ENCODE measurements at places on chromosomes 11 and 22.

DNA sequence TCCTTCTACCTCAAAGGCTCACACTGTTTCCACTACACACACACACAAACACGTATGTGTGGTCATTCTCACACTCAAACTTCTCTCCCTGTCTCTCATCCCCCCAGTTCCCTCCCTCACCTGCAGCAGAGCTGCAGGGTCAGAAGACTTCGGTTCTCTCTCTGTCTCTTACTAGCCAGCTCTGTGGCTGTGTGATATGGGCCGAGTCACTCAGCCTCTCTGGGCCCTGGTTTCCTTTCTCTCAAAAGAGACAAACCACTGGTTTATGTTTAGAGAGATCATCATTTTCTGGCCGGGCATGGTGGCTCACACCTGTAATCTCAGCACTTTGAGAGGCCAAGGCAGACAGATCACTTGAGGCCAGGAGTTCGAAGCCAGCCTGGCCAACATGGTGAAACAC lies 21.1 kb downstream of the TSPAN18 start:
- no peak for DNase-seq

GRCh38 chr11:134657631-134658030 lies 245.6 kb upstream of the B3GAT1 start:
- DNase-seq, result no peak

GRCh38 chr11:266676-267439 lies 11.3 kb upstream of the NLRP6 start:
- no peak for DNase-seq

- peak; percentile 99 for DNase-seq
Measured at GRCh38 chr11:17077520-17078401, at the start of gene RPS13. Gene RPS13 (minus strand): TSS chr11:17077667. CDS start chr11:17077641, 26 bp downstream.

GRCh38 chr11:71930556-71931244 lies 1.9 kb downstream of the RNF121 start:
- DNase-seq, result peak; percentile 39

DNA sequence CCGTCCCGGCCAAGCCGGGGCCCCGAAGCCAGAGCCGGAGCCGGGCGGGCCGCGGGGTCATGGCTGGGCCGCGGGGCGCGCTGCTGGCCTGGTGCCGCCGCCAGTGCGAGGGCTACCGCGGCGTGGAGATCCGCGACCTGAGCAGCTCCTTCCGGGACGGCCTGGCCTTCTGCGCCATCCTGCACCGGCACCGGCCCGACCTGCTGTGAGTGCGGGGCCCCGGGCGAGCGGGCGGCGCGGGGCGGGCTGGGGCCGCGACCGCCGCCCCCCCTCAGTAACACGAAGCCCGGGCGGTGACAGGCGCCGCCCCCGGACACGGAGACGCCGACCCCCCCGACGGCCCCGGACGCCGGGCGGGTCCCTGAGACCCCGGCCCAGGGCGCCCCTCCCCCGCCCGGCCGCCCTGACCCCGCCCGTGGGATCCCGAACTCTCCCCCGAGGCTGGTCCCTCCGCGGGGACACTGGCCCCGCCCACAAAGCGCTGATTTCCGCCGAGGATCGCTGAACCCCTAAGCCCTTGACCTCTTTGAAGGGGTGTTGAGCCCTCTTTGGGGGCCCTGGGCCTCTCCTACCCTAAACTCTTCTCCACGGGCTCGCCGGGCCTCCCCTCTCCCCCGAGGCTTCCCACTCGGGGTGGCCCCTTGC lies 389 bp downstream of the MICALL1 start:
- no peak for DNase-seq

DNA sequence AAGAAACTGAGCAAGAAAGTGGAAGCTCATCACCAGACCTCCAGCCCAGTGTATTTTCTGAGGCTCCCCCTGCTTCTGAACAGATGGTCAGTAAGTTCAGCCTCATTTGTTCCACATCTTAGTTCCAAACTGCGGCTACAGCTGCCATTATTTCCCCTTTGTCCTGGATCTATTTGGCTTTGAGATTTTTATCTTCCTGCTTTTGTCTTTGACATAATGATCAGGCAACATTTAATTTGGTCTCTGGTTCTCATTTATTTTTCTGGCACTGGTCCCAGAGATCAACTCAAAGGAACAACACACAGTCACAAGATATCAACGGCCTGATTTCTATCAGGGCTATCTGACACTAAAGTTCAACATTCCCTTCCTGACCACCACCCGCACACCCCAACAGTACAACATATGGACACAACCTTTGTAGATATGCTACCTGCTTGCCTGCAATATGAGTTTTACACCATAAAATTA lies 137.5 kb downstream of the FAM76B start:
- DNase-seq, result no peak

DNA sequence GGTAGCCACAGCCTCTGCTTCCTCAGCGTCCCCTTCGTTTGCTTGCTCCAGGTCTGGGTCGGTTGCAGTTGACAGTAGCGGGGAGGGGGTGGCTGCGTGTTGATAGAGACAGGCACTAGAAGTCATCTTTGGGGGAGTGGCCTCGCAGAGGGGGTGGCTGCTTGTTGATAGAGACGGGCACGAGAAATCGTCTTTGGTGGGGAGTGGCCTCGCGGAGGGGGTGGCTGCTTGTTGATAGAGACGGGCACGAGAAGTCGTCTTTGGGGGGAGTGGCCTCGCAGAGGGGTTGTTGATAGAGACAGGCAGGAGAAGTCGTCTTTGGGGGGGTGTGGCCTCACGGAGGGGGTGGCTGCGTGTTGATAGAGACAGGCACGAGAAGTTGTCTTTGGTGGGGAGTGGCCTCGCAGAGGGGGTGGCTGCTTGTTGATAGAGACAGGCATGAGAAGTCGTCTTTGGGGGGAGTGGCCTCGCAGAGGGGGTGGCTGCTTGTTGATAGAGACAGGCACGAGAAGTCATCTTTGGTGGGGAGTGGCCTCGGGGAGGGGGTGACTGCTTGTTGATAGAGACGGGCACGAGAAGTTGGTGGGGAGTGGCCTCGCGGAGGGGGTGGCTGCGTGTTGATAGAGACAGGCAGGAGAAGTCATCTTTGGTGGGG lies 328.3 kb downstream of the TBC1D22A start:
- DNase-seq, result peak; percentile 64

GRCh38 chr11:130629039-130629438 lies 180.6 kb downstream of the ADAMTS15 start:
- DNase-seq, result no peak

- DNase-seq, result peak; percentile 54
Measured at GRCh38 chr11:121762820-121763219, 310.1 kb upstream of the SORL1-AS1 start.

- no peak for DNase-seq
Measured at GRCh38 chr11:71505781-71506180, 21.3 kb upstream of the KRTAP5-7 start.

GRCh38 chr11:40230821-40231220 lies 1228.6 kb downstream of the LRRC4C start:
- DNase-seq, result no peak

DNA sequence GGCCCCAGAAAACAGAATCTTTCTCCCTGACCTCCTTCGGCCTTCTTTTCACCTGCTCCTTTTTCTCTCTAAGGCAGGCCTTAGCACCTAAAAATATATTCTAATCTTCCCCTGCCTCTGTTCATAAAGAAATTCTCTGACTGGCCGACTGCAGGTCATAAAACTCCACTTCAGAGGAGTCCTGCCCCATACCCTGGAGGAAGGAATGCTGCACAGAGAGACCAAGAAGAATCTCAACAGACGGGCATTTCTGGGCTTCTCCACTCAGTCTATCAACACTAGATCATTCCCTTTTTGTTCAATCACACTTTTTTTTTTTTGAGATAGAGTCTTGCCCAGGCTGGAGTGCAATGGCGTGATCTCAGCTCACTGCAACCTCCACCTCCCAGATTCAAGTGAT lies 19.7 kb upstream of the PGA3 start:
- DNase-seq, result no peak

DNA sequence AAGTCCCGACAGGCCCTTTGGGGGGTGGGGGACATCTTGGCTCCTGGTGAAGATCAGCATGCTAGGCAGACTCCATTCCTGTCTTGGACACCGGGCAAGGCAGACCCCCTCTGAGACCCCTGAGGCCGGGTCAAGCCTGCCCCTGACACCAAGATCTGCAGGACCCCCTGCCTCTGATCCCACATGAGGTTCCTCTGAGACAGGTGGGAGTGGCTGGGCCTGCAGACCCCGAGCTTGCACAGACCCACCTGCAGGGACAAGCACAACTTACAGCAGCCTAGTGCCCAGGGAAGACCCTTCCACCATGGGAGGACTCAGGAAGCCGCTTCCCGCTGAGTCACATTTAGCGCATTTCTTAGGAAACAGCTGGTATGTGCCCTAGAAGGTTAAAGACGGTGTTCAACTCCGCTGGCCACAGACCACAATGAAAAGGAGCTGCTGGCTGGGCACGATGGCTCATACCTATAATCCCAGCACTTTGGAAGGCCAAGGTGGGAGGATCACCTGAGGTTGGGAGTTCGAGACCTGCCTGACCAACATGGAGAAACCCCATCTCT lies 15.5 kb downstream of the ARVCF start:
- DNase-seq, result peak; percentile 16

DNA sequence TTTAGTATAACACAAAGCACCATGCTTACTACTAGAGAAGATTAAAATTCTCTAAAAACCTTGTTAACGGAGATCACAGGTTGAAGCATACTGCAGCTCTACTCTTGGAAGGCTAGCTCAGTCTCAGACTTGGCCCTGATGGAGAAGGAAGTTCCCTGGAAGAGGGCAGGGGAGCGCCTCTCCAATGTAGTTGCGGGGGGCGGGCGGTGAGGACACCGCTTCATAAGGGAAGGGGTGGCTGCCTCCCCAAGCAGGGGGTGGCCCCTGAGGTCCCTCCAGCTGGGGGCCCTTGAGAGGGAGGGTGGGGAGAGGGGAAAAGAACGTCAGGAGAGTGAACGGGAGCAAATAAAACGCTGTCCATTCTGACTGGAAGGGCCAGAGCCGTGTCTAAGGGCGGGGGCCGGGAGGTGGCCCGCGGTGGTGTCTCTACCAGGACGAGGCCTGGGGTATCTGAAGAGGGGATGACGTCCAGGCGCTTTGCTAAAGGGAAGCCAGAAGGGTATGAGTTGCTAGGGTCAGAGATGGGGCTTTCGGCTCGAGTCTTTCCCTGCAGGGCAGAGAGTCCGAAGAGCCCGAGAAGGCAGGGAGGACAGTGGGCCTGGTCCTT lies 553 bp upstream of the USP47 start:
- peak; percentile 51 for DNase-seq

DNA sequence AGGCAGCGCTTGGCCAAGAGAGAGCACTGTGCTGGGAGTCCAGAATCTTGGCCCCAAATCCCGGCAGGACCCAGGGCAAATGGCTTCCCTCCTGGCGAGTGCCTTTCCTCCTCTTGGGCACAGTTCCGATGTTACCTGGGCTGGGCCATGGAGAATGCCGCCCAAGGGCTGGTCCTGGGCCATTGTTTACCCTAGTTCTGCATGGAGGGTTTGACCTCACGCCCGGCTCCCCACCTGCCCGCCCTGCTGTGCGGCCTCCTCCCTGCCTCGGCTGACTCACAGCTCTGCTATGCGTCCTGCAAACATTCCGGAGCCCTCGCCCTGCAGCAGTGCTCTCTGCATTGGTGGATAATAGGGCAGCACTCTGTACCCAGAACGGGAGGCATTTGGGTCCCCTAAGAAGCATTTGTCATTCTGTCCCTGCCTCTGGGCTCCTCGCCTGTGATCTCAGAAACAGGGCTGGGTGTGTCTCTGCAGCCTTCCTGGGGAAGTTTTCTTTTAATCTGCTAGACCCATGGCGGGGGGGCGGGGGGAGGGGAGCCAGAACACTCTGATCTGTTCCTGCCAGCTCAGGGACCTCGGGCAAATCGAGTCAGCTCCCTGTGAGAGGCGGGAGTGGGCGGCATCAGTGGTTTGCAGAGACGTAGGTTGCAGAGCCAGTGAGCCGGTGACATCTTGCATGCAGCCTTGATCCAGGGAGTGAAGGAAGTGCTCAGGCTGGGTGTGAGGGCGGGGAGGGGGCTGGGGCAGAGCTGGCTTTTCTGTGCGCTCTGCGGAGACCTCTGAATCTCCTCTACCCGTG lies 32.9 kb upstream of the SMIM38 start:
- peak; percentile 67 for DNase-seq

DNA sequence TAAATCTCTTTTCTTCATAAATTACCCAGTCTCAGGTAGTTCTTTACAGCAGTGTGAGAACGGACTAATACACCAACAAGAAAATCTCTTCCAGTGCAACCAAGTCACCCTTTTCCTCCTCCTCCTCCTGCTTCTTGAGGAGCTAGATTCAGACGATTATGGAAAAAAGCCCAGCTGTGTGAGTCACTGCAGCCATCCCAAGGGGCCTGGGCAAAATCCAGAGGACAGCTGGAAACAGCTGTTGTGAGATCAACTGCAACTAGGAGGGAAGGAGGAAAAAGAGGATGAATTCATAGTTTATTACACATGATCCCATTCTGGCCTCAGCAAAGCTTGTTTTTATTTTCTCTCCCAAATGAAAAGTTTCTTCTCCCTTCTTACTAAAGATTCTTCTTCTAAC lies 32.9 kb downstream of the RBFOX2 start:
- peak; percentile 97 for DNase-seq

- no peak for DNase-seq
Measured at GRCh38 chr11:26078231-26078821, 253.6 kb upstream of the ANO3 start.

Data from cardiac fibroblast (primary cell).